CD4-positive, alpha-beta memory T cell (primary cell): ENCODE measurements at places on chromosomes 6 and 20.

GRCh38 chr6:21998582-21998981 lies 298.3 kb downstream of the PRL start:
- DNase-seq = no peak

GRCh38 chr20:5153612-5154542 lies 27.1 kb downstream of the CDS2 start:
- no peak for DNase-seq

DNA sequence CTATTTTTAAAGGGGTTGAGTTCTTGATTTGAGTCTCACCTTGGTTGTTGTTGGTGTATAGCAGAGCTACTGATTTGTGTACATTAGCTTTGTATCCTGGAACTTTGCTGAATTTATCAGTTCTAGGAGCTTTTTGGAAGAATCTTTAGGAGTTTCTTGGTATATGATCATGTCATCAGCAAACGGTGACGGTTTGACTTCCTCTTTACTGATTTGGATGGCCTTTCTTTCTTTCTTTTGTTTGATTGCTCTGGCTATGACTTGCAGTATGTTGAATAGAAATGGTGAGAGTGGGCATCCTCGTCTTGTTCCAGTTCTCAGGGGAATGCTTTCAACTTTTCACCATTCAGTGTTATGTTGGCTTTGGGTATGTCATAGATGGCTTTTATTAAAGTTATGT lies 64.0 kb downstream of the CDYL start:
- DNase-seq = no peak

DNA sequence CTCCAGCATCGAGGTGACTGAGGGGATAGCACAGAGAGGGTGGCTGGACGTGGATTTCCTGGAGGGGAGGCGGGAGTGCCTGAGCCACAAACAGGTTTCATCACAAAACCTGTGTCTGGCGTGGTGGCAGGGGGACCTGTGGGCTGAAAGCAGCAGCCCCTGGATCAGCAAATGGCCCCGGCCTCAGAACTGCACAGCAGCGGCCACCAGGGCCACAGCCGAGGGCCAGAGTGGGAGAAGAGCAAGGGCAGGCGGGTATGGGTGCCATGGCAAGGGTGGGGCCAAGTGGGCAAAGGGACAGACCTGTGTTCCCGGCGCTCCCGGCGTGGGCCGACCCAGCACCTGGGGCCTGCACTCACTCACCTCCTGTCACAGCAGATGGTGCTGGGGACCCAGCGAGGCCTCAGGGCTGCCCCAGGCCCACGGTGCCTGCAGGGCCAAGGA lies 19.0 kb downstream of the NTSR1 start:
- no peak for DNase-seq

- no peak for DNase-seq
These were observed 60.4 kb upstream of the FOXQ1 start for GRCh38 chr6:1251198-1252155.

GRCh38 chr6:161171207-161171606 lies 102.7 kb downstream of the AGPAT4 start:
- no peak for DNase-seq

- no peak for DNase-seq
These were observed 218.3 kb upstream of the FLRT3 start for GRCh38 chr20:14555676-14556075.

DNA sequence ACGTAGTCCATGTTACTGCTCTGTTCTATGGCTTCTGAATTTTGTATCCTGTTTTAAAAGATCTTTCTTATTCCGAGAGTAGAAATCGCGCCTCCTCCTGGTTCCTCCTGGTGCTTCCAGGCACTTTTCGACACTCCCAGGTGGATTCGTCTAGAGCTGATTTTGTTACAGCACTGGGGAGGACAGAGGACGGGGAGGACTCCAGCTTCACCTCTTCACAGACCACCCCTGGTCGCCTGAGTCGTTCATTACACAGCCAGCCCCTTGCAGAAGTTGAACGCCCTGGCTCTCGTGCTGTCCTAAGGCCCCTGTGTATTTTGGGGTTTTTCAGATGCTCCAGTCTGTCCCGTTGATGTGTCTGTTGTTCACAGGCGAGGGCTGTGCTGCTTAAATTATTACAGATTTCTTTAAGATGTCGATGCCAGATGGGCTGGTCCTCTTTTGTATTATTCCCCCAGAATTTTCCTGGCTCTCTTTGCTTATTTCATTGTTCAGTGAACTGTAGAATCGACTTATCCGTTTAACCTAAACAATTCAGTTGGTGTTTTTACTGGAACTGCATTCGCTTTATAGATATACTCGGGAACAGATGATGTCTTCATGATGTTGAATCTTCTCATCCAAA lies 30.5 kb downstream of the COL20A1 start:
- no peak for DNase-seq
